Breast epithelium (tissue), 4 donors: ENCODE measurements at places on chromosomes 11 and 22. TPM values are rescaled to one million over a fixed set of nuclear protein-coding genes. Genes with fewer than 3 reads are reported as not detected.

SLC29A2 gene
- total RNA-seq = 4.9 TPM

SPTBN2 gene
- 28.7 TPM for total RNA-seq

C11orf42 gene
- not detected for total RNA-seq

NPAT gene
- 26.8 TPM for total RNA-seq

C22orf15 gene
- total RNA-seq = not detected

SLC5A12 gene
- not detected for total RNA-seq

OR2AT4 gene
- total RNA-seq = not detected

NAV2 gene
- total RNA-seq = 61.8 TPM

CRYBB2 gene
- 0.66 TPM for total RNA-seq

MCHR1 gene
- not detected for total RNA-seq

OR52E6 gene
- not detected for total RNA-seq

SCT gene
- not detected for total RNA-seq

CRYBA4 gene
- not detected for total RNA-seq

TREH gene
- total RNA-seq = not detected

CNGA4 gene
- total RNA-seq = 0.48 TPM

CTSW gene
- total RNA-seq = 4.0 TPM

LARGE2 gene
- 5.9 TPM for total RNA-seq

DEUP1 gene
- total RNA-seq = not detected

CCDC89 gene
- 1.6 TPM for total RNA-seq

TMEM184B gene
- total RNA-seq = 42.4 TPM

C11orf16 gene
- not detected for total RNA-seq

XKR3 gene
- not detected for total RNA-seq

EIF3M gene
- 268 TPM for total RNA-seq

KRTAP5-7 gene
- total RNA-seq = not detected

CCDC188 gene
- 0.66 TPM for total RNA-seq

HMOX1 gene
- total RNA-seq = 21.3 TPM

DDI1 gene
- total RNA-seq = not detected

RIN1 gene
- total RNA-seq = 6.6 TPM

SGSM1 gene
- total RNA-seq = 1.9 TPM

CDC42BPG gene
- total RNA-seq = 14.9 TPM

MUC15 gene
- total RNA-seq = 61.2 TPM

MYOD1 gene
- not detected for total RNA-seq

NLRX1 gene
- 11.5 TPM for total RNA-seq

BTBD18 gene
- total RNA-seq = not detected

CCDC81 gene
- 1.2 TPM for total RNA-seq

ATP6V1E1 gene
- total RNA-seq = 117 TPM

OR5P2 gene
- total RNA-seq = not detected

GALNT18 gene
- 16.4 TPM for total RNA-seq

KIF18A gene
- 0.33 TPM for total RNA-seq

NEFH gene
- total RNA-seq = 0.29 TPM

C22orf31 gene
- 0.73 TPM for total RNA-seq

CARNS1 gene
- 0.66 TPM for total RNA-seq

RFPL1 gene
- total RNA-seq = not detected

HTR3A gene
- total RNA-seq = 0.33 TPM

RFPL3 gene
- total RNA-seq = not detected

OR6T1 gene
- not detected for total RNA-seq

ASRGL1 gene
- 22.0 TPM for total RNA-seq

CD44 gene
- total RNA-seq = 269 TPM

OPCML gene
- total RNA-seq = not detected

LUZP2 gene
- 5.0 TPM for total RNA-seq

INS gene
- not detected for total RNA-seq

SPDYC gene
- total RNA-seq = not detected

SLC43A1 gene
- 13.4 TPM for total RNA-seq

KRTAP5-10 gene
- total RNA-seq = not detected

TMEM134 gene
- total RNA-seq = 37.8 TPM

DKK3 gene
- 87.1 TPM for total RNA-seq
